Trophoblast cell (in vitro differentiated cells and primary cell): ENCODE measurements at places on chromosomes 4 and X.
A peak's percentile ranks its signal among the peaks of the same experiment; 100 is the strongest.

DNA sequence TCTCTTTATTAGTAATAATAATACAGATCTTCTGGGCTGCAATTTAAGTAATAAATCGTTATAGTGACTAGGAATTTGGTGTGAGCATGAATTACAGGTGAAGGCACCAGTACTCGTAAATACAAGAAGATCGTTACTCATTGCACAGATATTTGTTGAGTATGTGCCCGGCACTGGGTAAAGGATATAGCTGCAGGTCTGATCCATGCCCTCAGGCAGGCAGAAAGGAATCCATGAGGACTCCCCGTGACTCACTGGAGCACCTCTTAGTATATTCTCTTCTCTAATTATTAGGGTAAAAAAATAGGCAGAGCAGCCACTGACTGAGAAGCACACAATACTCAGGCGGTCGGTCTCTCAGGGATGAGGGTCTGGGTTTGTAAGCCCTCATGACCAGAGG lies 868.3 kb downstream of the RAB28 start:
- DNase-seq, result peak; percentile 84

DNA sequence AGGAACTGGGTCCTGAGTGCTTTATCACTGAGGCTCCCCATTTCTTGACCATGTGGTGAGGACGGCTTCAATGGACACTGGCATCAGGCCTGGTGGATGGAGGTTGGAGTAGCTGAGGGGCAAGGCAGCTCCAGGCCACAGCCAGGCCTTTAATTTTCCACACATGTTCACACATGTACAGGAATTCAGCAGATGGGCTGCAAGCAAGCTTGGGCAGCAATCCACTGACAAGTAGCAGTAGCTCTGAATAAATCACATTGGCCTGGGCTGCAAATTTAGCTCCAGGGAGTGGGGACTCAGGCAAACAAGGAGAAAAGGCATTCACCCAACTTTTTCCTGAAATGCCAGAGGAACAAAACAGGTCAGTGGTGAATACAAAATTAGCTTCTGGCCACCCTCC lies 107.8 kb upstream of the SCML1 start:
- no peak for DNase-seq

GRCh38 chr4:90099812-90100211 lies 27.4 kb upstream of the CCSER1 start:
- peak; percentile 89 for DNase-seq

DNA sequence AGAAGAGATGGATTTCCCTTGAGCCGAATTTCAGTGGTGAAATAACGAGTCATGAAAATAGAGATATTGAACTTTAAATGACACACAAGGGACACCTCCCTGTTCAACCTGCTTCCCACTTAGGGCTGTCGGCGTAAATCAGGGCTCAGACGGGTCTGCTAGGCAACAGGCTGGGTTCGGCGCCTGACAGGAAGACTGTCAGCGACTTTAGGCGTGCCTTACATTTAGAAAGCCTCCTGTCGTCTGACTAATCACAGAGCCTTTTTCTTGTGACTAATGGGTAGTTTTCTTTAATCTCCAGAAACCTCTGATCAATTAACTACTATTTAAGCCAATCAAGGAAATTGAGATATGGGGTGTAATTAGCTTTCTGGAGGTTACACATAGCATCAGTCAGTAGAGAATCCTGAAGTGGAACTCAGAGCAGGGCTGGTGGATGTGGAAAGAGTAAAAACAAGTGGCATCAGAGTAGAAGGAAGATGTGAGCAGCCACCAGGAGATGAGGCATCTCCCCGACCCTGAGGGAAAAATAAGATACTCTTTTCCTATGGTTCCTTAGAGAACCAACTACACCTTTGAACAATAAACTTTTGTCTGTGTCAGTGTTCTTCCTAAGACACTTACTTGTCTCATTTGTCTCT lies 86.2 kb upstream of the HS3ST1 start:
- no peak for DNase-seq

GRCh38 chr4:173171098-173171497 lies 2.5 kb downstream of the GALNT7 start:
- DNase-seq, result no peak

- no peak for DNase-seq
These were observed 62.6 kb upstream of the CLNK start for GRCh38 chr4:10747186-10747585.

GRCh38 chr4:124017185-124017785 lies 620.7 kb downstream of the SPRY1 start:
- no peak for DNase-seq

DNA sequence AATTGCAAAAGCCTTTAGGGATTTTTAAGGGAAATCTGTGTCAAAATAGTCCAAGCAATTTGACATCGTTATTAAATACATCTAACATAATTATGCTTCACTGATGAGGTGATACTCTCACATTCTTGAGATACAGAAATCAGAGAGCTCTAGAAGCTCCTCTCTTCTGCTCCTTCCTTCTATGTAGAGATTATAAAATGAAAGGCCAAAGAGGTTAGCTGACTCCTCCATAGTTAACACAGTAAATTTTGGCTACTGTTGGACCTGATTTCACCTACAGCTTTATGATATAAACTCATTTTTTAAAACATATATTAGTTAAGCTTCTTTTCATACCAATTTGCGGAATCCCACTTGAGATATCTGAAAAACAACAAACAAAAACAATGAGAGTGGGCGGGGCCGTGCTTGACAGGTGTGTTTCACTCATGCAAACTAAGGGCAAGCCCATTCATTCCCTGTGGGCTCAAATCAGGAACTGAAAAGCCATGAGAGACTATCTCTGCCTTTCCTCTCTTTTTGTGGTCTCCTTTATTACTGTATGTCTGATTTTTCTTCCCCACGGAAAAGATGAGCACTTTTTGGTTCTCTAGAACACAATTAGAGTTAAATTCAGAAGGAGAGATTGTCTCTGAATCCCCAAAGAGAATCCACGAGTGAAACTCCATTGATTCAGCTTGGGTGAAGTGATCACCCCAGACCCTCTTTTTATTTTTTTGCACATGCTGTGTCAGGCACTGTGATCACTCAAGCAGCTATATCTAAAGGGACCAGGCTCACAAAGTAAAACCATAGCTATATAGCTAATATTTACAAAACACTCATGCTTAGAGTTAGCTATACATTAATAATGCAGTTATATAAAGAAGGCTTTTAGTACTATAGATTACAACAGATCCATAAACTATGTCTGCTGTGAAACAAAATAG lies 566.3 kb downstream of the IL15 start:
- DNase-seq, result no peak

DNA sequence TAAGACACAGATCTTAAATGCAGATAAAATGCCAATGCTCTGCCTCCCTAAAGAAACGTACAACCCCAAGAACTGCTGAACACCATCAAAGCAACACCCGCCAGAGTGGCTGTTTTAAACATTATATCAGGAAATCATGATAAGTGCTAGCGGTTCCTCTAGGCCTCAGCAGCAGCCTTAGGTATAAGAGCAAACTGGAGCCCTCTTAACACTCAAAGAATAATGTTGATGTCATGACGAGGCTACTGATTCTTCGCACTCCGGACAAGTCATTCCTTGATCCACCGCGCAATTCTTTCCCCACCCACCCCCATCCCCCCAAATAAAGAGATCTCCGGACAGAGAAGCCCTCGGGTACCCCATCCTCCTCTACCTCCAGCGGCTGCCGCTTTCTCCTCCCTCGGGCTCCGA lies 507 bp downstream of the LIN54 start:
- no peak for DNase-seq

- no peak for DNase-seq
These were observed 133.6 kb upstream of the S100G start for GRCh38 chrX:16516232-16516876.
